ENCODE measurements at places on chromosomes 4 and X. TPM values are rescaled to one million over a fixed set of nuclear protein-coding genes. Genes with fewer than 3 reads are reported as not detected.

DNA sequence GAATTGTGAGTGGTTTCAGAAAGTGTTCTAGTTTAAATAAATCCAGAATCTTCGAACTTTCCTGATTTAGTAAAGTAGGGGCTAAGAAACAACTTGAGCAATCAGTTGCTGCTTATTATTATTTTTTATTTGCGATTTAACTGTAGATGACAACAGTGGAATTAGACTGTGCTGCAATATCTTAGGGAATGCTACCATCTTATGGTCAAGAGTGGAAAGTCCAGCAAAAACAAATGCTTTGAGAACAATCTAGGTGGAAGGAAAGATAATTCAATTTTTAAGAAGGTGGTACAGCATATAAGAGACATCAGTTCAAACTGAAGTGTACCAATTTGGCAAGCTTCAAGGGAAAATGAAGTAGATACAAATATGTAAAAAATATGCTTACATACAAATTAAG, 73.3 kb downstream of the CYLC1 start:
- no peak for DNase-seq

DNA sequence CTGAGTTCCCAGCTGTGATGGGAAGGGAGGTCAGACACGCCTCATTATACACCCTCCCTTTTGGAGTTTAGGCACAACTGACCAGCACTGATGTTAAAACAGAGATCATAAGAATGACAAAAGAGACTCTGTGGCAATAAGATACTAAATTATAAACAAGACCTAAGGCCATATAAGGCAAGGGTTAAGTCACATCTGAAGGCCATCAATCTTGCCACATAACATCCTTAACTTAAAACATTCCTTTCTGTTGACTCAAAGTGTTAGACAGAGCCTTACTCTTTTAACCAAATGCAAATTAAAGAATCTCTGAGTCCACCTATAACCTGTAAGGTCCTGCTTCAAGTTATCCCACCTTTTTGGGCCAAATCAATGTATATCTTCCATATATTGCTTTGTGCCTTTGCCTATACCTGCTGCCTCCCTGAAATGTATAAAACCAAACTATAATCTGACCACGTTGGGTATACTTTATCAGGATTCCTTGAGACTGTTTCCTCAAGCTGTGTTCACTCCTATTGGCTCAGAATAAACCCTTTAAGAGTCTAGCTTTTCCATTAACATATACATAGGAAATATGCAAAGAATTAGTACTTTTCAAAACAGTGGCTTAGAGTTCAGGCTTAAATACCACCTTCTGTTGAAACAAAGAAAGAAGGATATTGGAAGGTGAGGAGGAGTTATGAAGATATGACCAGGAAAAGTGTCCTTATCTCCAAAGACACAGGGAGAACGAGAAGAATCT, 214.4 kb upstream of the PPP1R2C start:
- peak; percentile 64 for DNase-seq

DNA sequence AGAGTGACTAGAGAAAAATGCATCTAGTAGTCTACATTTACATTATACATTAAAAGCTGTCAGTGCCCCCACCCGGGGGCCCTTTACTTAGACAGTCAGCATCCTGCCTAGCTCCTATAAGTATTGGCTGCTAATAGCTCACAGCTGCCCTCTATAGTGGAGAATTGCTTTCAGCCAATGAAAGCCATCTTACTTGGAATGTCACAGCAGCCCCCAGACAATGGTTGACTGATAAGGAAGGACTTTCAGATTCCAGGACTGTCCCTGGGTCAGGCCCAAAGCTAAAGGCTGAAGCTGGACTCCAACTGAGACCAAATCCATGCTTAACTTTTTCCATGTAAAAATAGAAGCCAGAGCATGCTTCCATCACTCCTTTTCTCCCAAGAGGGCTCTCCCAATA, 196.9 kb downstream of the ANKRD50 start:
- DNase-seq, result no peak

- peak; percentile 53 for DNase-seq
Observed at GRCh38 chr4:94472056-94472826, 20.5 kb downstream of the PDLIM5 start.

GRCh38 chrX:88863726-88864125, 116.7 kb downstream of the CPXCR1 start:
- no peak for DNase-seq

DNA sequence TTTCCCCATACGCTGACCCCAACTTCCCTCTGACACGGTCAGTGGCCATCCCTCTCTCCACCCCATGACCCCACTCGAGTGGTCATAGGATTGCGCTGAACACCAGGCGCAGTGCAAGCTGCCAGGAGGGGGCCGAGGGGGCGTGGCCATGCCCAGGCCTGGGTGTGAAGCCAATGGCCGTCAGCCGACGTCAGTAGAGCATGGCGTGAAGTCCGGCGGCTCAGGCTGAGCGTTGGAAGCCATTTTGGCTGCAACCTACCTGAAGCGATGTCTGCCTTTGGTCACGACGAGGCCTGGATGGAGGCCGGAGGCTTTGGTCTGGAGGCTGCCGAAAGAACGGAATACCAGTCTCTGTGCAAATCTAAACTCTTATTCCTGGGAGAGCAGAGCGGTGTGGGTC, at the start of gene RAB41:
Gene RAB41, plus strand, starts transcription at position 222 of the 400 bp plus-strand sequence. Its CDS starts 46 bp downstream, at position 268.
- no peak for DNase-seq

DNA sequence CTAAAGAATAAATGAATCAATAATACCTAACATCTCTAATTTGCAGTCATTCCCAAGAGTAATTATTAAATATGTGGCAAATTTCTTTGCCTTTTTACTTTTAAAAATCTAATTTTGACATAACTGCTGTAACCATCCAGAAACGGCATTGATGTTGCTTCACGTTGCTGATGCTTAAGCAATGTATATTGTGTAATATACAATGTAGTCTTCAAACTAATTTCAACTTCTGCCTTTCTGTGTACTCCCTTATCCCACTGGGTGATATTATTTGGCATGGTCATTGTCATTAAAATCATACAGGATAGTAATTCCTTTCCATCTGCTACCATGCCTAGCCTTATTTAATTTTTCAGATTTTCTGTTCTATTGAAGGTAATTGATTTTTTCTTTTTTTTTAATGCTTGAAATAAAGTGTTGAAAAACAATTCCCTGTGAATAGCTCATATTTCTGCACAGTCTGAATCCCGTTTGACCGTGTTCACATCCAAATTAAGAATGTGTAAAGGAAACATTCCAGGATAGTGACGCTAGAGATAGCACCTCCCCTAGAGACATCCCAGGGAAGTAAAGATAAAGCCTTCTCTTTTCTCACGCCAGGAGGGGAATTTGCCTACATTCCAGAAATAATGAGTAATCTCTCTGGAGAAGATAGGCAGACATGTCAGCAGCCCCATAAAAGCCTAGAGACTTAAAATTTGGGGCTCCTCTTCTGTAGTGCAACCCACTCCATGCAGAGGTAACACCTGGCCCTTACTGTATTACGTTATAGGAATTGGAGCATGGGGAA, 8.6 kb downstream of the FAM200B start:
- peak; percentile 89 for DNase-seq

DNA sequence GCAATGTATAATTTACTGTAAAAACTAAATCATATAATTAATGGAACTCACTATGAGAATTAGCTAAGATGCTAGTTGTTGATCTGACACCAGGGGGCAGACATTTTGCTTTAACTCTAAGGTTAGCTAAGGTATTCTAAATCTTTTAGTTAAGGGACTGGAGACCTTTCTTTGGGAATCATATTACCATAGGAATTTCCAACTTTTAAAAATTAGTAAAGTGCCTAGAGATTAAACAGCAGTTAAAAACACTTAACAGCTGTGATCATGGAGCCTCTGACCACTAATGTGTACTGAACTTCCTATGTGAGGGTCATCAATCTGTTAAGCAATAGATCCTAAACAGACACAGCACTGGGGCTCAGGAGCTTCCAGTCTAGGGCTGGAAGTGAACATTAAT, 226.6 kb downstream of the NSUN7 start:
- DNase-seq, result peak; percentile 75

GRCh38 chr4:186881521-186882220, 158.0 kb upstream of the FAT1 start:
- DNase-seq, result peak; percentile 96

GRCh38 chrX:63424063-63424462, 72.9 kb upstream of the SPIN4 start:
- peak; percentile 31 for DNase-seq

- DNase-seq, result peak; percentile 18
Observed at GRCh38 chrX:118978451-118978850, 4.0 kb downstream of the LONRF3 start.

Gene QDPR
- 19.3 TPM for total RNA-seq

Gene NXF2
- total RNA-seq, result not detected

Gene SPATA18
- 20.8 TPM for total RNA-seq

Measured in renal cortical epithelial cell (primary cell).